ENCODE measurements at places on chromosomes 3 and 15. TPM values are rescaled to one million over a fixed set of nuclear protein-coding genes. Genes with fewer than 3 reads are reported as not detected.

GRCh38 chr3:46953234-46954010, 23.1 kb downstream of the CCDC12 start:
- peak; percentile 69 for DNase-seq

MAPKBP1 gene
- 59.2 TPM for total RNA-seq

GRCh38 chr15:76994496-76994895, 430 bp upstream of the PSTPIP1 start:
- no peak for DNase-seq

DNA sequence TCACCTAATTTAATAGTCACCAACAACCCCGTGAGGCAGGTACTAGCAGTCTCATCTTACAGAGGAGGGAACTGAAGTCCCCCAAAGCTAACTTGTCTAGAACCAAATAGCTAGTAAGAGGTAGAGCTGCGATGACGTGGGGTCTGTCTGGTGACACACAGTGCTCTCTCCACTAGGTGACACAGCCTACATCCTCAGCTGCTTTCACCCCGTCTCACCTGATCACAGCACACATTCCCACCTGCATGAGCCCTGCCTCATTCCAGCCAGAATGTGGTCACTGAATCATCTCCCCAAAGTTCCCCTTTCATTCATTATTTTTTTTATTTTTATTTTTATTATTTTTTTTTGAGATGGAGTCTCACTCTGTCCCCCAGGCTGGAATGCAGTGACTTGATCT, 21.3 kb upstream of the MAGEF1 start:
- DNase-seq = no peak

- DNase-seq = no peak
Measured at GRCh38 chr3:116314476-116314875, 130.8 kb downstream of the LSAMP start.

DNA sequence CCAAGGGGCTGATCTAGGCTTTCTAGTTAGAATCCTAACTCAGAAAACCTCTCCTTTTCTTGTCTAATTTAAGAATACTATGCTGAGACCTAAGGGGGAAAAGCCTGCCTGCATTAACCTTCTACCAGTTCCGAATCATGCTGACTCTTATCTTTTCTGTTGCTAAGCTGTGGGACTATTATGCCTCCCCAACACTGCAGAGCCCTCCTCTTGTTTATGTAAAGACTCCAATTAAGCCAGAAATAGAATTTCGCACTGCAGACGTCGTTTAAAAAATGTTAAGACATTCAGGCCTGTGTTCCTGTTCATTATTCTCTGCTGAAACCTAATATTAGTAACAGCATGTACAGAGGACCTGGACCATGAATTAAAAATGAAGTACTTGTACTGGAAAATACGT, 310.6 kb upstream of the ATP11B start:
- no peak for DNase-seq

DNA sequence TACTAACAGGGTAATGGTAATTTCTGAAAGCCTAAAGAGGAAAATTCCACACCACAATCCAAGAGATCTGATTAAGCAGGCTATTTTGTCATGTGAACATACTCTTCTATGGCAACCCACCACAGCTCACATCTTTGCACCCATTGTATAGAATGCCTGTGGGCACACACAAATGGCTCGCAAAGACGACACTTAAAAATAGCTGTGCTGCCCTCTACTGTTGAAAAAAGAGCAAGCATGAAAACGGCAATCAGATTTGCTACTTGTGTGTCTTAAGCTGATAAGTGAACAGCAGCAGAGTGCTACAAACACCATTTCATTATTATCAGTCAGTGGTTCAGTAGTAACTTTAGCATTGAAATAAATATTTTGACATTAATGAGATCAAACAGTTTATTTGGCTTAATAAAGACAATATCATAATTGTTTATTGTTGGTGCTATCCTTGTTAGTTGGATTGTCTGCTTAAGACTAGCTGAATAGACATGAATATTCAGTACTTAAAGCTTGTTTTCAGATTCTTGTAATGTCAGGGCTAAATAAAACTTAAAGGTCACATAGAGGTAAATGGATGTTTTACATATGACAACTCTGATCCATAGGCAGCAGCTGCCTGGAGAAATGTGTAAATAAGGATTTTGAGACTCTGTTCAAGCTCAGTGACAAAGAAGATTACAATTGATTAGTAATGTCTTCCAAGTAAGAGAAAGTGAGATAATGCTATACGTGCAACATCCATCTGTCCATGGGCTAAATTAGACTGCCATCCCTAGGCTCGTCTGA, 199.1 kb downstream of the LRRN1 start:
- DNase-seq = peak; percentile 52

DNA sequence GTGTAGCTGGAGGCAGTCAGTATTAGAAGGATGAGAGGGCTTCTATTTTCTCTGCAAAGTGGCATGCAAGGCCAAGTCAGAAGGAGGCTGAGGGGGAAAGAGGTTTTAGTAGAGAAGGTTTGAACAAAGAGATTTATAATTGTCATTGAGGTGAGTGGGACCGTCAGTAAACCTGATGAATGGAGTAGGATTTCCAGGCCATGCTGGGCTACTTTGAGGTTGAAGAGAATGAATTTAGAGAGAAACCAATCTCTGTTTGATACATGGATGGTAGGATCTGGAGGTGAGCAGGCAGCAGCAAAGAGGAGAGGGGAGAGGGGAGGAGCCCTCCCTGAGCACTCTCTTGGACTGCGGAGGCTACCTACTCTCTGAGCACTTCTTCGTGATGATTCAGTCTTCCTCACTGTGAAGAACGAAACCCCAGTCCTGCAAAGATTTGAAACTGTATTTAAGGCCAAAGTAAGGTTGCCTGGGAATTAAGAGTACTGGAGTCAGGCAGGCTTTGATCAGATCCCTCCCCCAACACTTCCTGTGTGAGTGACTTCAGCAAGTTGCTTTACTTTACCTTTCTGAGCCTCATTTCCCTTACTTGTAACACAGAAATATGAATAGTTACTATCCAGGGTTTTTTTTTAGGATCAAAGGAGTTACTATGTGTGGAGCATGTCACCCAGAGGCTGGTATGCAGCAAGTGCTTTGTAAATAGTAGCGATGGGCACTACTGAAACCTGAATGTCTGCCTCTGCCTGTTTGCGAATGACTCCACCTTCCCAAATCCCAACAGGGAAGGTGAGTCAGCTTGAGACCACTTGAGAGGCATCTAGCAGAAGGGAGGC, 75.8 kb downstream of the RPL39L start:
- peak; percentile 38 for DNase-seq

DNA sequence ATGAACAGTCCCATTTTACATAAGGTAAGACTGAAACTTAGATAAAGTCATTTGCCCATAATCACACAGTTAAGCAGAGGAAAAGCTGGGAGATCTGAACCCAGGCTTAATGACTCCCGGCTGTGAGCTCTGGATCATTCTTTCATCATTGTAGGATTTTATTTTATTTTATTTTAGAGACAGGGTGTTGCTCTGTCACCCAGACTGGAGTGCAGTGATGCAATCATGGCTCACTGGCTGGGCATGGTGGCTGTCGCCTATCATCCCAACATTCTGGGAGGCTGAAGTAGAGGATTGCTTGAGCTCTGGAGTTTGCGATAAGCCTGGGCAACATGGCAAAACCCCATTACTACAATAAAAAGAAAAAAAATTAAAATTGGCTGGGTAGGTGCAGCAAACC, 31.2 kb upstream of the RAF1 start:
- DNase-seq = no peak

SLC9C1 gene
- 0.49 TPM for total RNA-seq

DNA sequence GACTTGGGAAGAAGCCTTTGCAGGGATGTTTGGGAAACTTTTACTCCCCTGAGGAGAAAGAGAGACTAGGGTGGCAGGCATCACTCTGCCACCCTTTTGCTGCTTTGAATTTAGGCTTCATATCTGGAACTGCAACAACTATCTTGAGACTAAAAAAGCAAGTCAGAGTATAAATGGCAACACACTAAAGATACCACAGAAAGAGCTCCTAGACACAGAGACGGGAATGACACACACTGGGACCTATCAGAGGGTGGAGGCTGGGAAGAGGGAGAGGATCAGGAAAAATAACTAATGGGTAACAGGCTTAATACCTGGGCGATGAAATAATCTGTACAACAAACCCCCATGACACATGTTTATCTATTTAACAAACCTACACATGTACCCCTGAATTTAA, 237.8 kb downstream of the FGF12 start:
- no peak for DNase-seq

WNT7A gene
- not detected for total RNA-seq

- DNase-seq = no peak
Measured at GRCh38 chr3:13415997-13416793, 3.9 kb downstream of the NUP210 start.

- no peak for DNase-seq
Measured at GRCh38 chr3:132555306-132556035, 41.6 kb upstream of the ACKR4 start.

DNA sequence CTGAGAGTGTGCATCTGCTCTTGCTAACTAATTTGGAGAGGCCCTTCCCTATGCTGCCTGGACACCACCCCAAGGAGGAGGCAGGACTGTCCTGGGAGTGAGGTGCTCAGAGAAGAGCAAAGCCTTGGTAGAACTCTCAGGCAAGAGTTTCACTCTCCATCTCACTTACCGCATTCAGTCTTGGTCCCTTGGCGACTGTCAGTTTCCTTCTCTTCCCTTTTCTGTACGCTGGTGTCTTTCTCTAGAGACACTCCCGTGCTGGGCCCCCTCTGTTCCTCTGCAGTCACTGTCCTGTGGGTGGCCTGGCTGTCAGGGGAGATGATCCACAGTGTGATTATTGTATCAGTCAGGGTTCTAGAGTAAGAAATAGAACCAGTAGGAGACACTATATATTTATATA, 44.0 kb downstream of the IDH2 start:
- peak; percentile 60 for DNase-seq

DNA sequence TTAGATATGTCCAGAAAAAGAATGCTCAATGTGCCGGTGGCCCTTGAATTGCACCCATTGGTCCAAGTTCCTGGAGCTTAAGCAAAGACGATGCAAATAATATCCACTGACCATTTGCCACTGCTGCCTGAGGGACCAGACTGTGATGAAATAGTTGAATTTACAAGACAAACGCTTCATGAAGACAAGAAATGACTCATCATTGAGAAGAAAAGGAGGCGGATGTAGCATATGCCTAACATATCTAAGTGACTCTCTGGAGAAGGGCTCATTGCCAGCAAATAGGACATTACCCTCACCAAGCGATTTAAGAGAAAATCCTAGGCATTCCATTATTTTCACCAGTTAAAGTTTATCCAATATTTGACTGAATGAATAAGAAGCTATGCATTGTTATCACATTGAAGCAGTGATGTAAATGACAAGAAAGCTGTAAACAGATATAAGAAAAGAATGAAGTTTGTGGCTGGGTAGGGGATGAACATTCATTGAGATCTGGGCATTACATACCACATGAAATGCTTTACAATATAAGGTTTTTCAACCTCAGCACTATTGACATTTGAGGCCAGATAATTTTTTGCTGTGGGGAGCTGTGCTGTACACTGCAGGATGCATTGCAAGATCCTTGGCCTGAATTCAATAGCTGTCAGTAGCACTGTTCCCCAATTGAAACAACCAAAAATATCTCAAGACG, 48.9 kb upstream of the CPNE4 start:
- DNase-seq = no peak

- no peak for DNase-seq
Measured at GRCh38 chr3:45398178-45398577, 9.8 kb downstream of the LARS2 start.

DNA sequence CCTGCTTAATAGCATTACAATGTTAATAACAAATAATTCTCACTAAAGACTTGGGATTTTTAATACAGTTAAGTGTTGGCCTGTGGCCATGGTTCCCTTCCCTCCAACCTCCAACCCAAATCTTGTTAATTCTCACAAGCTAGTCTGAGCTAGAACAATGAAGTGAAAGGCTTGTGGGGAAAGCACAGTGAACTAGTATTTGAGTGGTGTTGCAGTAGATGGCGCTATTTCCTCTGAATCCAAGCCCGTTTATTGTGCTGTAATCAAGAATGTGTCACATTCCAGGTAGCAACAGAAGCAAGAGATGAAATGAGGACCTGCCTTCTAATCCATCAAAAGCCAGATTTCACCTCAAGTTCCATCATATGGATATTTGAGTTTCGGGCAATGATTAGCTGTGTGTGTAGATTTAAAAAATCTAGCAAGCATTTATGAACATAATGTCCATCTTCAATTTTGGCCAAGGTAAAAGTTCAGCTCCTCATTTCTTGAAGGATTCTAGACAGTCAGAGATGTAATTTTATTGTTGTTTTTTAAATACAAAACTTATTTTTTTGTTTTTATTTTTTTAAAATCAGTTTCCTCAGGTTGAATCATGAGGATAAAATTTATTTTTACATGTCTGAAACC, 160.7 kb downstream of the SQOR start:
- DNase-seq = no peak

GRCh38 chr3:149765762-149766334, 13.6 kb upstream of the COMMD2 start:
- peak; percentile 58 for DNase-seq

MME gene
- 11.2 TPM for total RNA-seq

SLC24A5 gene
- not detected for total RNA-seq

DNA sequence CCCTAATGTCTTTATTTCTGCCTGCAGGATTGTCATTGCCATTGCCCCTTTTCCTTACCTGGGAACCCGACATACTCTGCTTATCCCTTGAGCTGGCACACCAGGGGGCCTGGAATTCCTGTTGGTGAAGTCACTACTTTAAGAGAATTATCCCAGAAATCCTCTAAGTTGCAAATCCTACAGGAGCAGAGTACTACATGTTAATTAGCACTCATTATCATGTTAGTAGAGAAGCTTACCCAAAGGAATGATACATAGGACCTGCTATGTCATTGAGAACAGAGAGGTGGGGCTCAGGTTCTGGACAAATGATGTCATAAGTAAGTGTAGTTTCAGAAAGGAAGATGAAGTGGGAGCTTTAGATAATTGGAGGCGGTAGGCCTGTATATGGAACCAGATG, 27.4 kb downstream of the SCG5 start:
- DNase-seq = no peak
